Right ventricle myocardium inferior (tissue), 1 donor: ENCODE measurements at places on chromosomes 1 and 21. TPM values are rescaled to one million over a fixed set of nuclear protein-coding genes. Genes with fewer than 3 reads are reported as not detected.

LDLRAD2 gene
- total RNA-seq, result not detected

TP53BP2 gene
- 18.7 TPM for total RNA-seq

GRHL3 gene
- total RNA-seq, result not detected

TMEM125 gene
- total RNA-seq, result not detected

SYT14 gene
- not detected for total RNA-seq
